ENCODE measurements at places on chromosomes 6 and 20.

- no peak for DNase-seq
Measured at GRCh38 chr6:34370361-34370760, 22.1 kb downstream of the NUDT3 start.

DNA sequence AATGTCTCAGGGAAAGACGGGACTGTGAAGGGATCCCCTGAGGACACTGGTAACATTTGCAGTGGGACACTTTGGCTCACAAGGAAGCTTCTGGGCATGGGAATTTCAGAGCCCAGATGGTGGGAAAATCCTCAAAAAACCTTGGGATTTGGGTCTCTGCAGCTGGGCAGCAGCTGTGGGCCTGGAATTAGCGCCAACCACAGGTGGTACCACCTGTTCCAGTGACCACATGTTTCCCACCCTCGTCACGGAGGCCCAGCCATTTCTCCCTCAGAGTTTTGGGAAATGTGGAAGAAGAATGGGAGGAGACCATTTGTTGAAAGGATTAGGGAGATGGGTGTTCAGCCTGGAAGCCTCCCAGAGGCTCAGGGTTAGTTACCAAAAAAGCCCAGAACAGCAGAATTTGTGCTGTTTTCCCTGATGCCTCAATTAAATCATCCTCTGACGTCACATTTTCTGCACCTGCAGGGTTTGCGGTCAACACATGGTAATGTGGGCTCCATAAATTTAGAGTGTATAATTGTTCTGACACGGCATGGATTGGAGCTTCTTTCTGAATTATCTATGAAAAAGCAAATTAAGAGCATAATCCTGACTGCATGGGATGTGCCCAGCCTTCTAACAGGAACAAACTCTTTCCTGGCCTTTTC lies 34.4 kb downstream of the EDN3 start:
- no peak for DNase-seq

GRCh38 chr20:61695741-61696140 lies 369.9 kb downstream of the TAF4 start:
- no peak for DNase-seq

GRCh38 chr20:51230727-51231126 lies 207.8 kb upstream of the KCNG1 start:
- DNase-seq: no peak

DNA sequence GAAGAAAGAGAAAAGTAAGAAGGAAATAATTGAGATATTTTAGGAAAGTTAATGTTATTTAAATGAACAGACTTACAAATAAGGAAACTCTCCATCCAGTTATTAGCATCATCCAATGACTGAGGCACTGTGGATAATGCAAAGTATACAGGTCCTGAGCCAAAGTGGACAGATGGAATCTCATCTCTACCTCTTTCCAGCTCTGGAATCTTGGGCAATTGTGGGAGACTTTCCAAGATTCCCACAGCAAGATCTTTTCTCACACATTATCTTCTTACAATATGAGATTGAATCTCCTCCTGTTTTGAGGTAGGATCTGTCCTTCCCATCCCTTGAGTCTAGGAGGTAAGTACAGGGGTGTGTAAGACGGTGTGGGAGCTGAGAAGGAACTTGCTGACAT lies 28.9 kb downstream of the HTR1E start:
- no peak for DNase-seq

DNA sequence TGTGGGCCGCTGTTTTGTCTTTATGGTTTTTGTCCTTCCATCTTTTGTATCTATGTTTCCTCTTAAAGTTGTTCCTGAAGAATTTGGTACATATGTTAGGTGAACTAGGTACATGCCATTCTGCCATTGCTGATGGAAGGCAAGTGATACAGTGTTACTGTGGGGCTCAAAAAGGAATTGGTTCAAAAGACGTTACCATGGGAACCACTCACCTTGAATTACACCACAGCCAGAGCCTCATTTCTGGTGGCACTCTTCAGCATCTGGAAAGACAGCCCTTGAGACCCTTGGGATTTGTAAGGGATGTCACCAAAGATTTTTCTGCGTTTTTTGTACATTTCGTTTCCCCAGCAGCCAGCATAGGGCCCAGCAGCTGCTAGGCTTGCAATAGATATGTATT lies 31.9 kb downstream of the TMEM181 start:
- DNase-seq: no peak

- no peak for DNase-seq
Measured at GRCh38 chr20:57475388-57476083, 49.4 kb downstream of the CTCFL start.

GRCh38 chr6:40436685-40437604 lies 150.2 kb downstream of the LRFN2 start:
- no peak for DNase-seq

DNA sequence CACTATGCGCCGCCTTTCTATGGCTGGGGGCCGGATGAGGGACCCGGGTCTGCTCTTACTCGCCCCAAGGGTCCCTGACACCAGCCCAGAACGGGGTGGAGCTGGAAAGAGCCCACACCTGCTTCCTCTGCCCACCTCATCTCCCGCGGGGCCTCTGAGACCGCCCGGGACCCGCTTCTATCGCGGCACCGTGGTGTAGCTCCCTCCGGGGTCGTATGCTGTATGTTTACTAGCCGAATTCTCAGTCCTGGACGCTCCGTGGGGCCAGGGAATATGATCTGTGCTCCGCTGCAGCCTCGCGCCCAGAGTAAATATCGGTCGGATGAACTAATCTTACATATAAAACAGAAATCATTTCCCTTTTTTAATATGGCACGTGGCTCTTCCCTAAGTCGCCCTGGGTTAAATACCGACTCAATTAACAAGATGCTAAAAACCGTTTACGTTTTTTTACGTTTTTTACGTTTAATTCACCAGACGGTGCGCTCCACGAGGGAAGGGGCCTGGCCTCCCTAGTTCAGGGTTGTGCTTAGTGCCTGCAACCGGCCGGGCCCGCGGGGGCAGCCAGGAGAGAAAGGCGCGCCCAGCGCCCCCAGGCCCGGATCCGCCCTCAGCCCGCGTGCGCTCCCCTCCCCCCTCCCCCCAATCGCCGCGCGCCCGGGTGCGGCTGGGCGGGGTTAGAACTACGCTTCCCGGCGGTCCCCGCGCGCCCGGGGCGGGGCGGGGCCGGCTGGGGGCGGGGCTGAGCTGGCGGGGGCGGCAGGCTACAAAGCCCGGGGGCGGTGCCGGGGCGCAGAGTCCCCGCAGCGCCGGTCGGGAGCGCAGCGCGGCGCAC lies at the start of gene RBM38:
Gene RBM38 (plus strand): TSS at position 793 of the 835 bp plus-strand sequence. CDS start 186 bp downstream, outside the sequence.
- DNase-seq: peak; percentile 73

GRCh38 chr20:7627734-7628663 lies 312.3 kb downstream of the HAO1 start:
- no peak for DNase-seq

DNA sequence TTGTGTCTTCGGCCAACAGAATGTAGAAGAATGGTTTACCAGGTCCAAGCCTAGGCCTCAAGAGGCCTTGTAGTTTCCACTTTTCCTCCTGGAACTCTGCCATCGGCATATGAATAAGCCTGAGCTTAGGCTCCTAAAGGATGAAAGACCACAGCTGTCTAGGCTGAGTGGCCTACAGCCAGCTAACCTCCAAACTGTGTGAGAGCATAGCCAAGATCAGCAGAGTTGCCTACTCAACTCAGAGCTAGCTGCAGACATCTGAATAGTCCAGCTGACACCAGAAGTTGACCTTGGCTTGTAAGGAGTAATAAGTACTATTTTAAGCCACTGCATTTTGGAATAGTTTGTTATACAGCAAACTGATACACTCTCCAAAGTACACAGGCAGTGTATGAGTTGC lies 52.6 kb upstream of the SMIM29 start:
- DNase-seq: no peak
